Muscle of leg (tissue), 16 donors: ENCODE measurements at places on chromosomes 6 and 20.
A peak's percentile ranks its signal among the peaks of the same experiment; 100 is the strongest.

DNA sequence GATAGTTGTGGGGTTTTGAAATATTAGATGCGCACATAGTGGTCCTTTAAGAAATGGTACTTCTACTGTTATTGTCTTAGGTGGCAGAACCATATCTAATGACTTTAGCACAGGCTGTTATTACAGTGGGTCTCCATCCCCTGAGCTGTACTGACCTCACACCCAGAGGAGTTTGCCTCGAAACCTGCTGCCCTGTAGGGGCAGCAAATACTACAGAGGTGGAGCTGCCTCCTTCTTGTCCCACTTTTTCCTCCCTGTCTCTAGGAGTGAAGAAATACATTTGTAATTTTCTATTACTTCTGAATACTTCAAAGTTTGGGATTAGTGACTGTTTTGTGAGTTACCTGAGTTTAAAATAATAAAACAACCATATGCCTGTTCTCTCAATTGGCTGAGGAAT lies 8.2 kb downstream of the TRIM31 start:
- DNase-seq, result no peak

GRCh38 chr6:156485150-156485549 lies 292.0 kb upstream of the ARID1B start:
- no peak for DNase-seq

GRCh38 chr6:57262901-57263694 lies 41.0 kb upstream of the RAB23 start:
- DNase-seq, result peak; percentile 59

DNA sequence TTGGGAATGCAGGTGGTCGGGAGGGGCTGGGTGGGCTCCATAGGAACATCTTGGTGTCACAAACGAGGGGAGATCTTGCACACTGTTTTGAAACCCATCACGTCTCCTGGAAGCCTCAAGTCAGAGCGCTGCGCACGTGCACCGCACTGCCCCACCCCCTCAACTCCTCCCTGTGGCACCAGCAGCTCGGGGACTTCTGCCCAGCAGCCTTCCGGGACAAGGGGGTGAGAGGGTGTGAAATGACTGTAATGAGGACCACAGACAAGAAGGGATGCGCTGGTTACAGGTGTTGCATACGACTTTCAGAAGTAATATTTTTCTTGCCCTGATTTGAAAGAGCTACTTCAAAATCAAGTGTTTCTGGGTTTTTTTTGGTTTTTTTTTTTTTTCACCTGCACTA lies 60.3 kb downstream of the FOXC1 start:
- DNase-seq, result no peak

GRCh38 chr6:105184921-105185320 lies 5.1 kb upstream of the POPDC3 start:
- DNase-seq, result no peak

- peak; percentile 6 for DNase-seq
Measured at GRCh38 chr6:34025861-34026260, 120.0 kb downstream of the GRM4 start.

GRCh38 chr6:105482921-105483320 lies 80.0 kb upstream of the PREP start:
- DNase-seq, result no peak

DNA sequence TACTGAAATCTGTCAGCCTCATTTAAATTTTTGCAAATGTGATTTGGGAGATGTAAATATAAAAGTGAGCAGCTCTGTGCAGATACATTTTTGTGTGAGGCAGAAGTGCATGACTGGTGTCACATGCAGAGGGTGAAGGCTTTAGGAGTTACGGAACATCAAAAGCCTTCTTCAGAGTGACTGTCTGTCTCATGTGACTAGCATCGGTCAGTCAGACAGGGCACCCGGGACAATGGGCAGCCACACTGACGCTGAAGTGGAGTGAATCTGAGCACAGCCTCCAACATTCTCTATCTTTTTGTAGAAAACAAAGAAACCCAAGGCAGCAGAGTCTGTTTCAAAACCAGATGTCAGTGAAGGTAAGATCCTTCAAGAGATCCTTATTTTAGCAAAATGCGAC lies 7.9 kb upstream of the FAM209A start:
- DNase-seq, result no peak

GRCh38 chr20:22686097-22686496 lies 101.7 kb upstream of the FOXA2 start:
- peak; percentile 65 for DNase-seq

DNA sequence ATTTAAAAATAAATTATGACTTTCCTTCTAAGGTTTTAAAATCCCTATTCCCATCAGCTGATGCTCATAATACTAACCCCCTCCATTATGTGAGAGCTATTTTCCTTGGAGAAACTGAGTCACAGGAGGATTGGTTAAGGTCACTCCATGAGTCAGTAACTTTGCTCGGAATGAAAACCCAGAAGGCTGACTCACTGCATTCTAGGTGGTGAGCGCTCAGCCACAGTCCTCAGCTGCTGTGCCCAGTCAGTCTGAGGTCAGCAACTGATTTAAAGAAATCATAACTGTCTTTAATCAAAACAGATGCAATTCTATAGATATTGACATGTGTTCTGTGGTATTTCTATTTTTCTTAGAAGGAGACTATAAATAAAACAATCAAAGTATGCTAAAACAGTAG lies 359.2 kb downstream of the GJA1 start:
- no peak for DNase-seq

- DNase-seq, result peak; percentile 76
Measured at GRCh38 chr6:13908955-13909381, 15.8 kb upstream of the RNF182 start.

DNA sequence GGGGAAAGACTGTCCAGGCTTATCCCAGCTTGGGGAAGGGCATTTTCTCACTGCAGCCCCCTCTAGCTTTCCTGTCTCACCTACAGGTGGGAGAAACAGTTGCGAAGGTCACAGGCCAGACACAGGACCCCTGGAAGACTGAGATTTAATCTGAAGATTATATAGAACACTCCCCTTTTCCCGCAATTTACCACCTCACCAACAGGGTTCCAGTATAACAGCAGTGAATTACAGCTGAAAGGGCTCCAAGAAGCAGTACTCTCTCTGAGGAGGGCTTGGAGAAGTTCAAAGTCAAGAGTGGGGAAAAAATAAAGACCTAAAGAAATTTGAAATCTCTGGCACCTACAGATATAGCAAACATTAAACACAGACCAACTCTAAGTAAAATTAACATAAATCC lies 111.9 kb downstream of the ANKRD60 start:
- DNase-seq, result no peak

DNA sequence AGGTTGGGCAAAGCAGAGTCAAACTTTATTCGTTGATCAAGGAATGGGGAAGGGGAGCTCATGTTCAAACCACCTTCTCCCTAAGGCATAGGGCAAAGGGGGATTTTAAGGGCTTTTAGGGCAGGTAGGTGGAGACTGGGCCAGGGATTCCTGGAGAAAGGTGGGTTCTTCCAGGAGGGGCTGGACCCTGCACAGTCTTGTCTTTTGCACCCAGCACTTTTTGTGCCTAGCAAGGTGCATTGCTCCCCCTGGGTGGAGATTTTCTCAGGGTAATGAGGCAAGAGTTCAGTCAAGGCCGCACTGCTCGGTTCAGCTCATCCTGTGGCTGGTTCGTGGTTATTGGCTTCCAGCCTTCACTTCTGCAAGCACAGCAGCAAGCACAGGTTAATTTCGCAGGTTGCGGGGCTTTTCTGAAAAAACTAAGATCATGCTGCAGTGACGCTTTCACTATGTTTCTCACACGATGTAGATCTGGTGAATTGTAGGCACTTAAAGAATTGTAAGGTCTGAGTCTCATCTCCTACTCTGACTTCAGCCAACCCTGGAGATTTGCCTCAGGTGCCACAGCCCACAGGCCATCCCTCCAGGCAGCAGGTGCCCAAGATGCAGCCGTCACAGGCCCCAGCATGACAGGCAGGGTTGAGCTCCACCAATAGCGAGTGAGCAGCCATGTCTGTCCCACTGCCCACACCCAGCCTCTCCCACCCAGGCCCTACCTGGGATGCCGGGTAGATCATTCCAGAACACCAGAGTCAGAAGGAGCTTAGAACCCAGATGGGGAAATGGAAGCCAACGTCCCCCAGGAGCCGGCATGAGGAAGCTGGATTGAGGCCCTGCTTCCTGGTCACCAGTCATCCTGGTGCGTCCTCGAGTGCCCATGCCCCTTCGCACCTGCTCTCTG lies 37.1 kb downstream of the SUN5 start:
- DNase-seq, result no peak

GRCh38 chr6:161085246-161085645 lies 93.7 kb downstream of the MAP3K4 start:
- DNase-seq, result no peak

- peak; percentile 77 for DNase-seq
Measured at GRCh38 chr6:44712353-44713111, 325.0 kb downstream of the CDC5L start.

DNA sequence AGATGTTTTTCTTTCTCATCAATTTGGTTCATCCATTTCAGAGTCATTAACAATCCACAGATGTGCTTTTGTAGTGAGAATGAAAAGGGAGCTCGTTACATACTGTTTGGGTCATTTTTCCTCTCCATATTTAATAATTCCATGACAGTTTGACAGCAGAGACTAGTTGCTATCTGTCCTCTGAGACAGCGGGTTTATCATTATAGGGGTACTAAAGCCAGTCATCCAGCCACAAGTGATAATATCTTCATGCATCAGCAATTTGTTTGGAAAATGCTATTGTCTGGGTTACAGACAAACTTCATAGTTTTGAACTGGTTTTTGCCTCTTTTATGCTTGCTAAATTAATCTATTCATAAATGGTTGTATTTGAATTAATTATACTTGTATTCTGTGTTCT lies 350.6 kb upstream of the FLRT3 start:
- DNase-seq, result no peak

DNA sequence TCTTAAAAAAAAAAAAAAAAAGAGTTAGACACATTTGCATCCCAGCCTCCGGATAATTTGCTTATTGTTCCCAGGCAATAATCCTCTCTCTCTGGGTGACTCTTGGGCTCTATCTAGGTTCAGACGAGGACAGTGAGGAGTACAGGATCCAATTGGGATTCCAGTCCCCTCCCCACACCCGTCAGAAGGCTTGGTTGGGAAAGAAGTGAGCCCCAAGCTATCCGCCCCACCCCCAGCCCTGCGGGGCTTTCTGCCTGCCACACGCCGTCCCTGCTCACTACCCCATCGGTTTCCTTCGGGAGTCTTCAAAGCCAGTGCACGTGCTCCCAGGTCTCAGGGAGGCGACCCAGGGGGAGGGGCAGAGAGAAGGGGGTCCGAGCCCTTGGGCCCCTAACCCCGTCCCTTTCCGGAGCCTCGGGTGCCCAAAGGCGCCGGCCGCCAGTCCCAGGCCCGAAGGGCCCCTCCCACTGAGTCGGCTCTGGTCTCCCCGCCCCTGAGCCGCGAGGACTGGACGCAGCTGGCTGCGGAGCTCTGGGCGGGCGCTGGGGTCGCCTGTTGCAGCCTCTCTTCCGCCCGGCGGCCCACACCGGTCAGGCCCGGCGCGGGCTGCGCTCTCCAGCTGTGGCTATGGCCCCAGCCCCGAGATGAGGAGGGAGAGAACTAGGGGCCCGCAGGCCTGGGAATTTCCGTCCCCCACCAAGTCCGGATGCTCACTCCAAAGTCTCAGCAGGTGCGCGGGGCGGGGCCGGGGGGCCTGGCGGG lies 2.5 kb downstream of the MYMX start:
- peak; percentile 97 for DNase-seq

- DNase-seq, result no peak
Measured at GRCh38 chr20:3645309-3646066, 17.7 kb downstream of the GFRA4 start.

GRCh38 chr6:35728683-35729678 lies 7.9 kb upstream of the ARMC12 start:
- no peak for DNase-seq

GRCh38 chr20:10863337-10864060 lies 189.7 kb upstream of the JAG1 start:
- DNase-seq, result peak; percentile 70

GRCh38 chr20:1667502-1668085 lies 10.0 kb upstream of the SIRPG start:
- DNase-seq, result no peak

- no peak for DNase-seq
Measured at GRCh38 chr6:166036316-166037095, 131.1 kb downstream of the TBXT start.
